ENCODE measurements at places on chromosomes 11 and 22. TPM values are rescaled to one million over a fixed set of nuclear protein-coding genes. Genes with fewer than 3 reads are reported as not detected.

DNA sequence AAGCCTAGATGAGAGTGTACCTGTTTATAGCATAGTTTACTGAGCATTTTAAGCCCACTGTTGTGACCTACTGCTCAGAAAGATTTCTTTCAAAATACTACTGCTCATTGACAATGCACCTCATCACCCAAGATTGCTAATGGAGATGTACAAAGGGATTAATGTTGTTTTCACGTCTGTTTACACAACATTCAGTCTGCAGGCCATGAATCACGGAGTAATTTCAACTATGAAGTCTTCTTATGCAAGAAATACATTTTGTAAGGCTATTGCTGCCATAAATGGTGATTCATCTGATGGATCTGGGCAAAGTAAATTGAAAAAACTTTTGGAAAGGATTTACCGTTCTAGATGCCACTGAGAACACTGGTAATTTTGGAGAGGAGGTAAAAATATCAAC, 112.9 kb downstream of the KIF18A start:
- no peaks in the 10 kb centered on the region for H3K27me3 ChIP-seq
- no peaks in the 10 kb centered on the region for H3K36me3 ChIP-seq
- H3K27ac ChIP-seq, result no peak overlapping the region
- no peak overlapping the region for H3K4me3 ChIP-seq
- no peak for DNase-seq
- no peaks in the 10 kb centered on the region for H3K4me1 ChIP-seq

The FOLR1 gene
- not detected for total RNA-seq

The OSM gene
- not detected for total RNA-seq

- no peak overlapping the region for H3K4me3 ChIP-seq
- H3K4me1 ChIP-seq, result no peaks in the 10 kb centered on the region
- H3K36me3 ChIP-seq, result no peaks in the 10 kb centered on the region
These were observed 37.6 kb upstream of the SLC5A1 start for GRCh38 chr22:32005453-32005852.

DNA sequence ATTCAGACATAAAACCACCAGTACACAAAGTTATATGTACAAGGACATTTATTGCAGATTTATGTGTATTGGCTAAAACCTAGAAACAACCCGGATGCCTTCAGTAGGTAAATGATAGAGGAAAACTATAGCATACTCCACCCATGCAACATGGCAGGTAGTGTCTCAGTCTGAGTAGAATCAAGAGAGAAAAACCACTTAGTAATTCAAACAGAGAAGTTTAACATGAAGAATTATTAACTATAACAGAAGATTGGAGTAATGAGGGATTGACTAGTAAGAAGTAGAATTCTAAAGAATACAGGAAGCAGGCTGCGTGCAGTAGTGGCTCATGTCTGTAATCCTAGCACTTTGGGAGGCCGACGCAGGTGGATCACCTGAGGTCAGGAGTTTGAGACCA, 16.2 kb upstream of the SPTY2D1 start:
- H3K36me3 ChIP-seq, result no peaks in the 10 kb centered on the region
- no peaks in the 10 kb centered on the region for H3K27me3 ChIP-seq
- DNase-seq, result no peak
- no peaks in the 10 kb centered on the region for H3K4me1 ChIP-seq
- H3K27ac ChIP-seq, result no peak overlapping the region
- H3K4me3 ChIP-seq, result no peak overlapping the region

The RPLP2 gene
- total RNA-seq, result 282 TPM

The VSIG2 gene
- total RNA-seq, result not detected

- no peak overlapping the region for H3K4me3 ChIP-seq
- H3K27me3 ChIP-seq, result no peaks in the 10 kb centered on the region
- H3K27ac ChIP-seq, result no peak overlapping the region
- H3K4me1 ChIP-seq, result peaks cover 17% of the 10 kb centered on the region
- no peaks in the 10 kb centered on the region for H3K36me3 ChIP-seq
These were observed 33.3 kb downstream of the MARK2 start for GRCh38 chr11:63871962-63872799.

The SHISAL1 gene
- 3.5 TPM for total RNA-seq

- DNase-seq, result no peak
- no peaks in the 10 kb centered on the region for H3K27me3 ChIP-seq
- no peak overlapping the region for H3K4me3 ChIP-seq
These were observed 28.2 kb downstream of the HTR3B start for GRCh38 chr11:113932788-113933187.

DNA sequence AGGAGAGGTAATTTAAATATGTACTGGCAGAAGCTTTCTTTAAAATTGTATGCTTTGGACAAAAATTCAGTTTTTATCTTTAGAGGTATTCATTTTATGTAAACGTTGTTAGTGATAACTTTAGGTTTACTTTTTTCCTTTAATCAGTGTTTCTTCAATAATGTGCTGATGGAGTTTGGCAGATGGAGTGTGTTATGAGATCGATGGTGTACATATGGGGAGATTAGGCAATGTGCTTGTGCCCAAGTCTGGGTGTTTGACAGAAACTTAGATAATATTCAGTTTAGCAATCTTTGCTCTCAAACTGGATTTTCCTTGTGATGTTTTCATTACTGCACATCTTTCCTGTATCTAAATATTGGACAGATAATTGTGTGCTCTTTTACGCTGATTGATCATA, 425.4 kb downstream of the JRKL start:
- no peak overlapping the region for H3K4me3 ChIP-seq
- H3K27me3 ChIP-seq, result no peaks in the 10 kb centered on the region
- H3K4me1 ChIP-seq, result no peaks in the 10 kb centered on the region
- H3K36me3 ChIP-seq, result no peaks in the 10 kb centered on the region
- no peak overlapping the region for H3K27ac ChIP-seq

- no peaks in the 10 kb centered on the region for H3K36me3 ChIP-seq
- H3K27ac ChIP-seq, result no peak overlapping the region
- H3K4me3 ChIP-seq, result no peak overlapping the region
- no peak for DNase-seq
- H3K27me3 ChIP-seq, result no peaks in the 10 kb centered on the region
These were observed 43.3 kb downstream of the TNRC6B start for GRCh38 chr22:40221055-40221414.

The IGSF9B gene
- 0.26 TPM for total RNA-seq

DNA sequence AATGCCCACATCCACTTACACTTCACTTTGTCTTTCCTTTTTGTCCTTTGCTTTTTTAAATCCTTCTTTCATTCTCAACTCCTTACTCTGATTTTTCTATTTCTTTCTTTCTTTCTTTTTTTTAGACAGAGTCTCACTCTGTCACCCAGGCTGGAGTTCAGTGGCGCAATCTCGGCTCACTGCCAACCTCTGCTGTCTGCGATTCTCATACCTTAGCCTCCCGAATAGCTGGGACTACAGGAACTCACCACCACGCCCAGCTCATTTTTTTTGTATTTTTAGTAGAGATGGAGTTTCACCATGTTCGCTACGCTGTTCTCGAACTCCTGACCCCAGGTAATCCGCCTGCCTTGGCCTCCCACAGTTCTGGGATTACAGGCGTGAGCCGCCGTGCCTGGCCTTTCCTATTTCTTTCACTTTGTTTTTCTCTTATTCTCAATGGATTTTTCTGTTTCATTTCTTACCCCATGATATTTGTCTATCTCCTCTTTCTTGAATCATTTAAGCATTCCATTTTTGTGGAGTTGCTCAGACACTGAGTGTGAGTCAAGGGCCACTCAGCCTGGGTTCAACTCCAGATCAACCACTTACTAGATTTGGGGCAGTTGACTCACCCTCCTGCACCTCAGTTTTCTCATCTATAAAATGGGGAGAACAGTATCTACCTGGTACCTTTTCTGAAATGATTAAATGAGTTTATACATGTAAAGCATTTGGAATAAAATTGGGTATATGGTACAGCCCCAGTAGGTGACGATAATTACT, 7.6 kb downstream of the KCNJ5 start:
- no peaks in the 10 kb centered on the region for H3K27me3 ChIP-seq
- peaks cover 10% of the 10 kb centered on the region for H3K4me1 ChIP-seq
- H3K4me3 ChIP-seq, result no peak overlapping the region
- no peak overlapping the region for H3K27ac ChIP-seq

The PIH1D2 gene
- total RNA-seq, result 1.5 TPM

GRCh38 chr11:128174465-128175291, 412.7 kb downstream of the ETS1 start:
- H3K4me1 ChIP-seq, result no peaks in the 10 kb centered on the region
- no peak overlapping the region for H3K27ac ChIP-seq
- H3K36me3 ChIP-seq, result no peaks in the 10 kb centered on the region
- peak; percentile 42 for DNase-seq

- peak overlapping the region; percentile 98 for H3K27ac ChIP-seq
- peaks cover 36% of the 10 kb centered on the region for H3K4me1 ChIP-seq
- H3K27me3 ChIP-seq, result no peaks in the 10 kb centered on the region
These were observed 185.5 kb downstream of the MAML2 start for GRCh38 chr11:96157517-96157873.

GRCh38 chr11:123321636-123322035, 108.4 kb upstream of the GRAMD1B start:
- no peaks in the 10 kb centered on the region for H3K27me3 ChIP-seq
- no peak overlapping the region for H3K27ac ChIP-seq
- no peaks in the 10 kb centered on the region for H3K4me1 ChIP-seq
- H3K4me3 ChIP-seq, result no peak overlapping the region
- no peak for DNase-seq

The MRGPRE gene
- 0.17 TPM for total RNA-seq

DNA sequence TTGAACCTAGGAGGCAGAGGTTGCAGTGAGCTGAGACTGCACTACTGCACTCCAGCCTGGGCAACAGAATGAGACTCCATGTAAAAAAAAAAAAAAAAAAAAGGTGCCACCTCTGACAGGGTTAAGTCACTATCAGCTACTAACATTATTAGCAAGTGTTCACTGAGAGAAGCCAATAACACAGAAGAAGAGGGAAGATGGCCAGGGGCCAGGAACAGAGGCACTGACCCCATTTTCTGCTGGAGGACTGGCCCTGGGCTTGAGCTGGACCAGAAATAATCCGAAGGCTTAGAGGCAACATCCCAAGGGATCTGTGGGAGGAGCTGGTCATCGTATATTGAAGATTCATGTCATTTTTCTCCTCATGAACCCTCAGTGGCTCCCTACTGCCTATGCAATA, 5.0 kb downstream of the SLC5A1 start:
- H3K27me3 ChIP-seq, result peaks cover 6% of the 10 kb centered on the region
- no peaks in the 10 kb centered on the region for H3K4me1 ChIP-seq
- no peak for DNase-seq
- H3K27ac ChIP-seq, result no peak overlapping the region
- H3K4me3 ChIP-seq, result no peak overlapping the region
- no peaks in the 10 kb centered on the region for H3K36me3 ChIP-seq

GRCh38 chr11:110833033-110833484, 120.8 kb upstream of the ARHGAP20 start:
- H3K27me3 ChIP-seq, result no peaks in the 10 kb centered on the region
- H3K27ac ChIP-seq, result peak overlapping the region; percentile 63
- H3K4me3 ChIP-seq, result no peak overlapping the region
- no peaks in the 10 kb centered on the region for H3K36me3 ChIP-seq
- peaks cover 5% of the 10 kb centered on the region for H3K4me1 ChIP-seq

DNA sequence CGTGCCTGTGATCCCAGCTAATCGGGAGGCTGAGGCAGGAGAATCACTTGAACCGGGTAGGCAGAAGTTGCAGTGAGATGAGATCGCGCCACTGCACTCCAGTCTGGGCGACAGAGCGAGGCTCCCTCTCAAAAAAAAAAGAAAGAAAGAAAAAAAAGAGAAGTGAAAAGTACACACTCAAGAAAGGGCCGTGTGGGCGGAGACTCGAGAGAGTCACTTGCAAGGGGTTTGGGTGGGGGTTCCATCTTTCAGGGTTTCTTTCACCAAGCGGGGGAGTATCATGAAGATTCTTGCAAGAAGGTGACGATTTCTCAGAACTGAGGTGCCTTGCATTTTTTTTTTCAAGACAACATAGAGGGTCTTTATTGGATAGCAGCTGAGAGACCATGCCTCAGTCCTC, 4.0 kb upstream of the IFITM5 start:
- H3K4me1 ChIP-seq, result no peaks in the 10 kb centered on the region
- H3K27me3 ChIP-seq, result peaks cover 4% of the 10 kb centered on the region
- H3K36me3 ChIP-seq, result no peaks in the 10 kb centered on the region
- H3K27ac ChIP-seq, result no peak overlapping the region

GRCh38 chr11:28296426-28296825, 188.2 kb downstream of the METTL15 start:
- H3K36me3 ChIP-seq, result no peaks in the 10 kb centered on the region
- H3K4me1 ChIP-seq, result no peaks in the 10 kb centered on the region
- H3K27ac ChIP-seq, result no peak overlapping the region
- no peaks in the 10 kb centered on the region for H3K27me3 ChIP-seq
- H3K4me3 ChIP-seq, result no peak overlapping the region

DNA sequence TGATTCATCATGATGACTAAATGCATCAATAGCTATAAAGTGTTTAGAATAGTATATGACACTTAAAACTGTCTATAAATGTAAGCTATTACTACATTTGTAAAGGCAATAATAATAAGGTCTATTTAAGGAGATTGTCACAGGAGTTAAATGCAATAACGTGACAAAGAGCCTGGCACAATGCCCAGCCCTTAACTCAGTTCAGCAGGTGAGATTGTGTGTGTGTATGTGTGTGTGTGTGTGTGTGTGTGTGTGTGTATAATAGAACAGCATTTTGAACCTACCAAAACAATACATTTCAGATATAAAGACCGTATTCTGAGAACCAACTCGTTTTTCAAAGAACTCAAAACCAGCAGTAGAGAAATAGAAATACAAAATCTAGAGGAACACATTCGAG, 177.5 kb downstream of the MYO18B start:
- H3K27ac ChIP-seq, result no peak overlapping the region
- no peaks in the 10 kb centered on the region for H3K4me1 ChIP-seq
- H3K27me3 ChIP-seq, result no peaks in the 10 kb centered on the region
- no peaks in the 10 kb centered on the region for H3K36me3 ChIP-seq

DNA sequence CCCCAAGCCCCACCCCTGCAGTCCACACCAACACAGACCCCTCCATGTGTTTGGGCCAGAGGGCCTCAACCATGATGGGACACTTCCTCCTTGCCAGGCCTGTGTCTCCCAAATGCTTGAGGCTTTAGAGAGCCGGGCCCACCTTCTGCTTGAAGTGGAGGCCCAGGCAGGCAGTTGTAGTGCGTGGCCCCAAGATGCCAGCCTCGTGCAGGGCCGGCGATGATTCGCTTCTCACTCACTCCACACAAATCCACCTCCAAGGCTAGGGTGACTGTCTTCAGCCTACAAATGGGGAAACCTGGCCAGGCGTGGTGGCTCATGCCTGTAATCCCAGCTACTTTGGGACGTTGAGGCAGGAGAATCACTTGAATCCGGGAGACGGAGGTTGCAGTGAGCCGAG, 5.7 kb downstream of the PRR5 start:
- H3K36me3 ChIP-seq, result no peaks in the 10 kb centered on the region
- no peak for DNase-seq
- H3K27me3 ChIP-seq, result peaks cover 12% of the 10 kb centered on the region
- no peak overlapping the region for H3K27ac ChIP-seq

- peak; percentile 82 for DNase-seq
- no peak overlapping the region for H3K4me3 ChIP-seq
- no peak overlapping the region for H3K27ac ChIP-seq
- H3K36me3 ChIP-seq, result no peaks in the 10 kb centered on the region
- peaks cover 2% of the 10 kb centered on the region for H3K4me1 ChIP-seq
- no peaks in the 10 kb centered on the region for H3K27me3 ChIP-seq
These were observed 1415.2 kb upstream of the TENM4 start for GRCh38 chr11:80856066-80856465.

The B4GALNT4 gene
- 1.8 TPM for total RNA-seq

Data from fibroblast of lung (primary cell).